ENCODE measurements at places on chromosomes 11 and 22.

DNA sequence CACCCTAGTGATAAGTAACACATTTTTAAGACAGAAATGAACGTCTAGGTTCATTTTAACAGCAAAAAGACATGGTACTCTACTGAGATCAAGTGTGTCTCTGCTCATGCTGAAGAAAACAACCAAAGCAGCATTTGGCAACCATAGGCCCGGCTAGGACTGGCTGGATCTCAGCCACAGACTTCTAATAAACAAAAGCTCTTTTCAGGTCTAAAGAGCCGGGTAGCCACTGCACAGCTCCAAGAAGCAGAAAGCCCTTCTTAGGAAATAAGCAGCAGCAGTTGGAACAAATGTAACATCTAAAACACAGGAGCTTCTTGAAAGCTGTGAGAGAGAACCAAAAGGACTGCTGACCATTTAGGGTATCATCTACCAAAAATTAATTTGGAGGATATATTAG is 37.6 kb downstream of the PITPNB start:
- no peak for DNase-seq

DNA sequence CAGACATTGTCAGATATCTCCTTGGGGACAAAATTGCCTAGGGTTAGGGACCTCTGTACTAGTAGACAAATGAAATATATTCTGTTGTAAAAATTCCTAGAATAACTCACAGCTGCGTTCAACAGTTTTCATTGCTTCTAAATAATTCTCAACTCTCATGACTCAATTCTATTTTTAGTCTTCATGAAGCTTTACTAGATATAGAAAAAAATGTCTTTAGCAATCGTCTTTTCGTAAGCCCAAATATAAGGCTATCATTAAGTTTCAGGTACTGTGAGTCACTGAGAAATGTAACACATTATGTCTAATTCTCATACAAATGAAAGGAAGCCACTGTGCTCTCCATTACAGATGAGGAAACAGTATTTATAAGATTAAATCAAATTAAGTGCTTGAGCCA is 6.4 kb downstream of the MMP12 start:
- no peak for DNase-seq

GRCh38 chr11:79088967-79089366 is 351.9 kb downstream of the TENM4 start:
- no peak for DNase-seq

DNA sequence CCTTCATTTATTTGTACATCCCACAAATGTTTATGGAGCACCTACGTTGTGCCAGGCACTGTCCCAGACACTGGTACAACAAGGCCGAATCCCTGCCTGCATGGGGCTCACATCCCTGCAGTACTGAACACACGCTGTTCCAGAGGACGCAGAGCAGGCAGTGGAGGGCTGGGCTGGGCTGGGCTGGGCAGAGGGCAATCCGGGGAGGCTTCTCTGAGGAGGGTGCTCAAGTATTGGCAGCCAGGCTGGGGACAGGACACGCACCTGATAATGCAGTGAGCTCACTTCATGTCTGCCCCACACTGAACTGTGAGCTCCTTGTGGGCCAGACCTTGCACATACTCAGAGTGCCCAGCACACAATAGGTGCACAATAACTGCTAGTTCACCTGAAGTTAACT is 34.1 kb downstream of the CYTH4 start:
- DNase-seq: no peak

DNA sequence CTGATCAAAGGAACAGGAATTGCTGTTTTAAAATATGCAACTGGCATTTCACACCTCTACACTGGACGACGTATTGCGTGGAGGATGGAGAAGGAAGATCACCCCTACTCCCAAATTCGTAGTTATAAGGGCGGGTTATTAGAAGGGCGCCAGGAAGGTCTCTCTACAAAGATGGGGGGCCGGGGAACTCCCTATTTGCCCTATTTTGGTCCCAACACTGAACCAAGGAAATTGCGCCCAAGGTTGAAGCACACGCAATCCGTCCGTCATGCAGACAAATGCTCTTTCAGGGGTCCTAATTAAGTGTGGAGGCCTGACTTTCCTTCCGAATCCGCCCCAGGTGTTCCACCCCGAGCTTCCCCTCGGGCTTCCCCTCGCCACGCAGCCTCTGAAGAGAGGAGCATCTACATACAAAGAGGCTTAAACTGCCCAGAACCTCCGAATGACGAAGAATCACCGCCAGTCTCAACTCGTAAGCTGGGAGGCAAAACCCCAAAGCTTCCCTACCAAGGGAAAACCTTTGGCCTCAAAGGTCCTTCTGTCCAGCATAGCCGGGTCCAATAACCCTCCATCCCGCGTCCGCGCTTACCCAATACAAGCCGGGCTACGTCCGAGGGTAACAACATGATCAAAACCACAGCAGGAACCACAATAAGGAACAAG is 396 bp downstream of the NPAT start:
- DNase-seq: peak; percentile 24

DNA sequence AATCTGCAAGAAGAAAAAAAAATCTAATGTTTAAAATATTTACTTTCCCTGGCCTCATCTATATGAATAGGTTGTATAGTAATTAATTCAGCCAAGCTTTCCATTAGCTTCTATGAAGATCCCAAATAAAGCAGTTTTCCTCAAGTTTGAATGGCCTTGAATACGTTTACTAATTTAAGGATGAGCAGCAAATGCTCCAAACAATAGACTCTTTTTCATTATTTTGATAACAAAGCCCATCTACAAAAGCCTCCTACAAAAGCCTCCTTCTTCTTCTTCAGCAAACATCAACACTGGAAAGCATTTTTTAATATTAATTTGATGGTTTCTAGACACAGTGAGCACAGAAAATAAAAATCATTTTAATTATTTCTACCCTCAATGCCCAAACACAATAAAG is 1130.3 kb upstream of the CNTN5 start:
- no peak for DNase-seq

All from glutamatergic neuron (in vitro differentiated cells).